ENCODE measurements at places on chromosomes 16 and 17.

DNA sequence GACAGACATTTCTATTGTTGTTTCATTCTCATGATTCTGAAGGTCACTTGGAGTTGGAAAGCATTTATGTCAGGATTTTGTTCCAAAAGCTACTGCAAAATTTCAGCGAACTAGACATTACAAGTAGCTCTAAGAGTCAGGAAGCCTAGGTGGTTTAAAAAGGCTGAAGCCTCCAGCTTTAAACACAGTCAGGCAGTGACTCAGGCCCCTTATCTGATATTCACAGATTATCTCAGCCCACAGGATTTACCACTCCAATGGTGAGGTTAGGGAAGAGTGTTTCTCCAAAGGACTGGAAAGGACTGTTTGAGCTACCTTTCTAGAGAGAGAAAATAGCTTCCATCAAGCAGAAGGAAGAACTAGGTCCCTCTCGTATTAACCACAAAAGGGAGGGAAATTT is 624.4 kb upstream of the C16orf82 start:
- DNase-seq, result no peak

DNA sequence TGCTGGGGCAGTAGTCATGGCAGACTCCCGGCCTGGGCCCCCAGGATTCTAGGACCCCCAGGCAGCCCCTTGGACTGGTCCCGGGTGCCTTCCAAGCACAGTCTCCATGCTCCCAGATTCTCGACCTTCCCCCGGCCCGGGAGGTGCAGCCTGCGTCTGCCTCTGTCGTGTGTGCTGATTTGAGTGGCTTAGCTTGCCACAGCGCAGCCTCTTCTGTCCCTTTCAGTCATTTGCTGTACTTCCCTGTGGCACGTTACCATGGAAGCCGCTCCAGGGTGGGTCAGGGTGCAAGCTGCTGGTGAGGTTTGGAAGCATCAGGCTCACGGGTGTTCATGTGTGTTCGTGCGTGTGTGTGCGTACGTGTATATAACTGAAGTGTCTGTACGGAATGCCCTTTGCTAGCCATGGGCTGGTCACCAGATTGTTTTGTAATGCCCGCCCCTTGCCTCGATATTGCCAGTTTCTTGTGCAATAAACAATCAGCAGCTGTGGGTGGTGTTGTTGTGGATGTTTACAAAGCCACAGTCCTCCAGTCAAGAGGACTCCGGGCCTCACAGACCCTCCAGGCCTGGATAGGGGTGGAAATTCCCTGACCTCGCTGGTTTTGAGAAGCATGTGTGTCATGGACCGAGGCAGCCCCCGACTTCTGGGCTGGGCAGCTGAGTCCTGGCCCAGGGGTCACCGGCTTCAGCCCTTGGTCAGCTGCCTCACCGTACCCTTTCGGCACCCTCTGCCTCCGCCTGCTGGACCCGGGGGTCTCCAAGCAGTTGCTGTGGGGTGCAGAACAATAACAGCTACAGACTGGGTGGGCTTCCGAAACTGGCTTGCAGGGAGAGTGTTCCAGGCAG is 9.7 kb upstream of the CLEC18A start:
- DNase-seq, result no peak

DNA sequence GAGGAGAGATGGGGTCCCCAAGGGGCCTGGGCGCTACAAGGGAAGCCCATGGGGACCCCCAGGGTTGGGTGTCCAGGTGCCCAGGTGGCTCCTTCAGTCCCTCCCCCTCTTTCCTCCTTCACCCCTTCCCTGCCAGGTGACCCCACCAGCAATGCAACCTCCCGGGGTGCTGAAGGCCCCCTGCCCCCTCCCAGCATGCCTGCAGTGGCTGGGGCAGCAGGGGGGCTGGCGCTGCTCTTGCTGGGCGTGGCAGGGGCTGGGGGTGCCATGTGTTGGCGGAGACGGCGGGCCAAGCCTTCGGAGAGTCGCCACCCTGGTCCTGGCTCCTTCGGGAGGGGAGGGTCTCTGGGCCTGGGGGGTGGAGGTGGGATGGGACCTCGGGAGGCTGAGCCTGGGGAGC is 4.0 kb downstream of the EFNB3 start:
- no peak for DNase-seq

GRCh38 chr16:83698964-83699363 is 108.8 kb upstream of the HSBP1 start:
- DNase-seq, result no peak

GRCh38 chr17:73432624-73433190 is 120.9 kb upstream of the CDC42EP4 start:
- no peak for DNase-seq

DNA sequence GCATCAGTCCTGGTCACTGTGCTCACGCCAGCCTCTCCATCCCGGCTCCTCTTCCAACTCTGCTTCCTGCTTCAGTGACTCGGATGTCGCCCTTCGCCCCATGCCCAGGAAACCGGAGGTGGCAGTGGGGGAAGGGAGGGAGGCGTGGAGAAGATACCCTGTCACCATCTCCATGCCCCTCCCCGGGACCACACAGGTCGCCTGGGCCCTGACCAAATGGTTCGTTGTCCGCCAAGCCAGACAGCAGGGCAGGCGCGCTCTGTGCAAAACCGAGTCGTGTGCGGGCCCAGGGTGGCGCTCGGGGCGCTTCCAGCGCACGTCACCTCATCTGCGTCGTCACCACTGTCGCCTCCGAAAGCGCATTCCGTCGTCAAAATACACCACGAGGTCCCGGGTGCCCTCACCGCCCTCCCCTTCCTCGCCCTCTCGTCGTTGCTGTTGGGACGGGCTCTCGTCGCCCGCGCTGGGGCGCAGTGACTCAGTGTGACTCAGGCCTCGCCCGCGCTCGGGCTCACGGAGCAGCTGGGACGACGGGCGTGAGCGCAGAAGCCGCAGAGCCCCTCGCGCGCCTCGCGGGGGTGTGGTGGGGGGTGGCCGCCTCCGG is 39.2 kb downstream of the ZNF778 start:
- DNase-seq, result no peak

DNA sequence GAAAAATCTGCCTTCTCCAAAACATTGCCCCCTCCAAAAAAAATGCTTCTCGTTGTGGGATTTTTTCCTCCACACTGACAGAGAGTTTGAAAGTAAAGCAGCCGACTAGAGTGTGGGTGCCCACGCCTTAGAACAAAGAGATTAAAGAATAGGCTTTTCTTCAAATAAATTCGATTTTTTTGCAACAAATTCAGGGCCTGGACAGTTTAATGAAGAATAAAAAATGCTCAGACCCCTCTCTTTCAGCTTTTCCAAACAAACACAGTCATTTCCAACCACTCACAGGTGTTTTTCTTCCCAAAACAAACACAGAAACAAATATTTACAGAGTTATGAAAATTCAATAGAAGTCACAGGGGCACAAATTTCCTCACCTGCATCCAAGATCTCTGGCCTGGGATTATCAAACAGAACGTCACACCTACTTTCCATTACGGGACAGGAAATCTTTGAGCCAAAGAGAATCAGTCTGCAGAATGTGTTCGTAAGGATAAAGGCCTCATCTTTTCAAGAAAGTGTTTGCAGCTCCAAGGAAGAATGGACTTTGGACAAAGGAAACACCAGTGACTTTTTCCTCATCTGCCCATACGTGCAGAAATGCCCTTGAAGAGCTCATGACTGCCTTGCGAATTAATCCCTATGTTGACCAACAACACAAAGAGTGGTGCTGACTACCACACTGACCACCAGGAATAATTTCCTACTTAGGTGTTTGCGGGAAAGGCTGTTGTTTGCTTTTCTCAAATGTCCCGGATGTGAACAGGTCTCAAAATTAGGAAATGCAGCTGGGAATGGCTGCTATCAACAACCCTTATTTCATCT is 31.3 kb upstream of the TOX3 start:
- no peak for DNase-seq

DNA sequence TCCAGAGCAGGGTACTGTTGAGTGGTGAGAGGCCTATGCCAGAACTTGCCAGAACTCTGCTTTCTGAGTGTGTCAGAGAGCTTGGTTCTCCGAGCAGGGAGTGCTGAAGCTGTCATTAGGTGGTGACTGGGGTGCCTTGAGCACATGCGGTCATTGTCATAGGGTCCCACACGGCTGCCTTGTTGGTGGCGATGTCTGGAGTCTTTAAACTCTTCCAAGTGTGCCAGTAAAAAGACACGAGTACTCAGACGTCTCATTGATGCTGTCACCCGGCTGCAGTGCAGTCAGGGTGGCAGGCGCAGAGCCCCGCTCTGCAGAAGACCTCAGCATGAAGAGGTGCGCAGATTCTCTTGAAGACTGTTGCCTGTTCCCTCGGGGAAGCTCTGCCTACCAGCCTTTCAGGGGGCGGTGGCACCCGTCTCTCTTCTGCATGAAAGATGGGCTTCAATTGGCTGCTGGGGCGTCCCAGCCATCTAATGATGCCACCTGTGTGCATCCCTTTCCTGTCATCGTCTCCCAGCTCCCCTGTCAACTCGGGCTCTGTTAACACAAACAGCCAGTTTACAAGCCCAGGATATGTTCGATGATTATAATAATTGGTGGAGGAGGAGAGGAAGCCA is 58.3 kb downstream of the NKD1 start:
- no peak for DNase-seq

DNA sequence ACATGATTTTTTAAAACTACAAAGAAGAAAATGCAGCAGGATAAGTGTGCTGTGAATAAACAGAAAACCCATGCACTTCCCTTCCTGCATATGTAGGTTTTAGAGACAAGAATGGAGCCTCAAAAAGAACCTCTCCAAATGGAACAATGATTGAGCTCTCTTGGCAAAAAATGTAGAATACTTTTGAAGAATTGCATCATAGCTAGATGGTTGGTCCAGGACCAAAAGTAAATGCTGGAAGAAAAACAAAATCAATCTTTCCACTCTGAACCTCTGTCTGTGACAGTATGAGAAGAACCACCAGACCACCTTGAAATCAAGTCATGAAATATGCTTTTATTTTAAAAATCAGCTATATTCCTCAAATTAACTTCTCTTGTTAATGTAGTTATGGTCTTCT is 17.5 kb downstream of the HELZ start:
- DNase-seq, result no peak

- no peak for DNase-seq
Measured at GRCh38 chr17:50890675-50891516, 24.7 kb upstream of the TOB1 start.

GRCh38 chr16:56309008-56309407 is 116.3 kb downstream of the AMFR start:
- DNase-seq, result no peak

GRCh38 chr17:76232342-76232741 is 8.0 kb downstream of the RNF157 start:
- peak; percentile 24 for DNase-seq

GRCh38 chr16:30472328-30472942 is at the start of gene ITGAL:
Gene ITGAL, plus strand, starts transcription at chr16:30472742. Its CDS starts 96 bp downstream, at chr16:30472838.
- DNase-seq, result no peak

DNA sequence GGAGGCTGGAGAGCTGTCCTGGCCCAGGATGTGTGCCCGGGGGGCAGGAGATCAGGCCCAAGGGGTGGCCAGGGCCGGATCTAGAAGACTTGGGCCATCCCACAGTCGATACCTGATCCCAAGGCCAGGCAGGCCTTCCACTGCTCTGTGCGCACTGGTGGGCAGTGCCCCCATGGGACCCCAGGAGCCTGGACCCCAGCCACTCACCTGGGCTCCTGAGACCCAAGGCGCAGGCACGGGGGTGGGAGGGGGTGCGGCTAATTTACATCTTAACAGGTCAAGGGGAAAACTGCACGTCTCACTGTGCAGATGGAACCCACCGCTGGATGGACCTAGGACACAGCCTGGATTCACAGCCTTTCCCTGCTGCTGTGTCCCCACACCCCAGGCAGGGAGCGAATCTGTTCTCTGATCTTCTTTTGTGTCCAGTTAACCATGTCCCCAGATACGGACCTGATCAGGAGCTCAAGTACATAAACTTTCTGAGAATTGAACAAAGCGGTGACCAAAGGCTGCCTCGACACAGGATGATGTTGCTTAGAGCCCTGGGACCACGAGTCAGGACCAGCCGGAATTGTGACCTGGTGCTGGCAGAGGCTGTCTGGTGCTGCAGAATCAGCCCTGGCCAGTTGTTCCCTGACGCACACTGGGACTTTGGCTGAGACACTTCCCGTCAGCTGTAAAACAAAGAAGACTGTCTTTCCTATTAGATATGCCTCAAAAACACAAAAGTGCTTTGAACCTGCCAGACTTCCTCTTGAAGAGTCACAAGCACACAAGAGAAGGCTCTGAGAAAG is 60.6 kb downstream of the TNFRSF13B start:
- no peak for DNase-seq

DNA sequence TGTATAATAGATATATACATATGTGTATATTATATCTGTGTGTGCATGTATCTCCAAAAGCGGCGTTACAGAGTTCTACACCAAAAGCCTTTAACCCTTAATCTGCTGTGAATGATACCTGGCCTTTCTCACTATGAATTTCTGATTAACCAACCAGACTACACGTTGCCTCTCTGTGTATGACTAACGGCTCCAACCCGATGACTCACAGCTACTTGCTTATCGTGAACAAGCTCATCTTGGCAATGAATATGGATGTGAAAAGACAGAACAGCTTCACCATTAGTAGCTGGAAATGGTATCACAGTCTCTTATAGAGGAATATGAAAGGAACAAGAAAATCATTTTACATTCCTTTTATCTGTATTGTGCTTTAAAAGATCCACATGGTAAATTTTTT is 23.8 kb upstream of the ARHGAP44 start:
- no peak for DNase-seq

DNA sequence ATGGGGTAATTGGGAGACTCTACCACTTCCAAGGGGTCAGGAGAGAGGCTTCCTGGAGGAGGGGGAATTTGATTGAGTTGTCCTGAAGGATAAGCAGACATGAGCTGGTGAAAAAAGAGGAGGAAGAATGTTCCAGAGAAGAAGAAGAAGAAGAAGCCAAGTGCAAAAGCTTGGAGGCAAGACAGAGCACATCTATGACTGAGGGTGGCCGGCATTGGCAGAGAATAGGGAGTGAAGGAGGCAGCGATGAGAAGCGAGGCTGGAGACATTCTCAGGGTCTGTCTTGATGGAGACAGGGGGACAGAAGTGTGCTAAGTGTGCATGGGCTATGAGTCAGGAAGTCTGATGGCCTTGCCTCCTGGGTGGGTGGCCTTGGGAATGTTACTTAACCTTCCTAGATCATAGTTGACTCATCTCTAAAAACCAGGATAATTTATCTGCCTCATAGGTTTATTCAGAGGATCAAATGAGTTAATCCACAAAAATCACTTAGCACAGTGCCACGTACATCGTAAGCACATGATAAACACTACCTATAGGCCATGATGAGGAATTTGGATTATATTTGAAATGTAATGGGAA is 171.7 kb downstream of the ABCC12 start:
- DNase-seq, result no peak

DNA sequence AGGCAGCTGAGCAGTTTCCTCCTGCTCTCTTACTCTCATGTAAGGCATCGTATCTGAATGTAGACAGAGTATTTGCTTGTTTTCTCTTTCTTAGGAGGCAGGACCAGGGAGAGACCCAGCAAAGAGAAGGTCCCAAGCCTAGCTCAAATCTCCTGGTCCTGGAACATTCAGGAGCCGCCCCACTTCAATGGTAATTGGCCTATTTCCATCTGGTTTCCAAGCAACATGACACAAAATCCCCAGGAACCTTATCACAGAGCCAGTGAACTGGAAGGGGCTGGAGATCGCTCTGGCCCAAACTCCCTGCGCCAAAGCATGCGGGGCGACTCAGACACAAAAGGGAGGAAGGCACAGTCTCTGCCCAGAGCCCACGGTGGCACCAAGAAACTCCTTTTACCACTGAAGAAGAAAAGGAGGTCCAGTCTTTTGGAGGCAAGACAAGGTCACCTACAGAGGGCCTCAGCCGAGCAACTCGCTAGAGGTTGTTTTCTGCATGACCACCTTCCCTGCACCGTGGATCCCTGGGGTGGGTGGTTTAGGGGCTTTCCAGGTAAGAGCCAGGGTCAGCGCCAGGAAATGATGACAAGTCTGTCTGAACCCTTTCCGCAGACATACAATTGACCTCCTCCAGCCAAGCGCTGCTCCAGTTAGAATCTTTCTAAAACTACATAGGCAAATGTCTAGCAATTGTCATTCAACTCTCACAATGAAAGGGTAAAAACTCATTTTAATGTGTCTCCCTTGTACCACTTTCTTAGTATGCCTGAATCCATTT is 394.7 kb downstream of the SOX9 start:
- peak; percentile 77 for DNase-seq
